Airway epithelial cell (primary cell): ENCODE measurements at places on chromosomes 6 and 20. TPM values are rescaled to one million over a fixed set of nuclear protein-coding genes. Genes with fewer than 3 reads are reported as not detected.

The TFAP2B gene
- not detected in 2 replicates for total RNA-seq

The PDYN gene
- not detected in 2 replicates for total RNA-seq

The FRMD1 gene
- 0.07 TPM in 1 of 2 replicates, not detected in the other for total RNA-seq

The RSPO3 gene
- total RNA-seq, result not detected in 2 replicates

The GTPBP2 gene
- total RNA-seq, result 22.1 and 28.0 TPM in 2 replicates

The PRSS35 gene
- total RNA-seq, result 0.07 TPM in 1 of 2 replicates, not detected in the other

The GTSF1L gene
- total RNA-seq, result not detected in 2 replicates

The LGSN gene
- total RNA-seq, result not detected in 2 replicates

The WFDC10B gene
- not detected in 2 replicates for total RNA-seq

The TCP11 gene
- total RNA-seq, result not detected in 2 replicates

The LY6G6C gene
- 1.5 and 3.7 TPM in 2 replicates for total RNA-seq

The SIRPD gene
- not detected in 2 replicates for total RNA-seq

The RAB44 gene
- 0.07 and 0.19 TPM in 2 replicates for total RNA-seq

The CLPSL1 gene
- not detected in 2 replicates for total RNA-seq

The ZC2HC1B gene
- 1.3 TPM in 1 of 2 replicates, not detected in the other for total RNA-seq

The SMOC2 gene
- 0.33 and 1.1 TPM in 2 replicates for total RNA-seq

The LY6G5C gene
- 0.42 and 0.79 TPM in 2 replicates for total RNA-seq

The KCNQ5 gene
- 1.5 and 3.0 TPM in 2 replicates for total RNA-seq

The BIRC7 gene
- not detected in 2 replicates for total RNA-seq

The TEAD3 gene
- total RNA-seq, result 13.4 and 22.1 TPM in 2 replicates

The NTSR1 gene
- total RNA-seq, result 1.4 and 1.6 TPM in 2 replicates

The GATA5 gene
- total RNA-seq, result not detected in 2 replicates

The KIF13A gene
- total RNA-seq, result 32.8 and 39.0 TPM in 2 replicates

The FGD2 gene
- 0.63 and 1.0 TPM in 2 replicates for total RNA-seq

The PRRT1 gene
- total RNA-seq, result 0.42 TPM in 1 of 2 replicates, not detected in the other

The SLC17A3 gene
- total RNA-seq, result not detected in 2 replicates

The CTCFL gene
- not detected in 2 replicates for total RNA-seq

The BCLAF1 gene
- 70.1 and 76.6 TPM in 2 replicates for total RNA-seq

The PROKR2 gene
- not detected in 2 replicates for total RNA-seq

The HLA-G gene
- total RNA-seq, result 5.9 and 9.1 TPM in 2 replicates

The ALDH8A1 gene
- 0.14 and 0.70 TPM in 2 replicates for total RNA-seq

The TMEM63B gene
- 67.7 and 73.1 TPM in 2 replicates for total RNA-seq

The TSPO2 gene
- not detected in 2 replicates for total RNA-seq

The EYA2 gene
- total RNA-seq, result 12.9 and 18.8 TPM in 2 replicates

The LPA gene
- not detected in 2 replicates for total RNA-seq

The HFE gene
- total RNA-seq, result 5.0 and 8.0 TPM in 2 replicates

The C6orf15 gene
- 0.35 and 2.0 TPM in 2 replicates for total RNA-seq

The NRM gene
- total RNA-seq, result 7.4 and 13.3 TPM in 2 replicates

The COX4I2 gene
- not detected in 2 replicates for total RNA-seq

The ULBP1 gene
- total RNA-seq, result 0.05 and 0.28 TPM in 2 replicates

The GJA10 gene
- total RNA-seq, result not detected in 2 replicates

The SLC13A3 gene
- total RNA-seq, result 3.2 and 3.3 TPM in 2 replicates

The GSTA2 gene
- total RNA-seq, result not detected in 2 replicates

The TBXT gene
- not detected in 2 replicates for total RNA-seq

The BPIFB6 gene
- total RNA-seq, result not detected in 2 replicates

The PRL gene
- not detected in 2 replicates for total RNA-seq

The RPS21 gene
- 2,524 and 3,677 TPM in 2 replicates for total RNA-seq

The CPXM1 gene
- total RNA-seq, result not detected in 2 replicates

The MAFB gene
- 4.8 and 6.5 TPM in 2 replicates for total RNA-seq

The AIF1 gene
- not detected in 2 replicates for total RNA-seq

The LAMA2 gene
- 0.37 and 0.49 TPM in 2 replicates for total RNA-seq

The CNR1 gene
- not detected in 2 replicates for total RNA-seq

The SAMD10 gene
- 11.1 and 11.6 TPM in 2 replicates for total RNA-seq

The SLC16A10 gene
- total RNA-seq, result under 0.01 and 0.09 TPM in 2 replicates

The APOM gene
- 2.3 and 3.9 TPM in 2 replicates for total RNA-seq

The KCNK15 gene
- total RNA-seq, result not detected in 2 replicates

The PAX1 gene
- not detected in 2 replicates for total RNA-seq

The BAG2 gene
- 1.6 and 1.7 TPM in 2 replicates for total RNA-seq

The RUNX2 gene
- 2.5 and 3.1 TPM in 2 replicates for total RNA-seq
